Stimulated activated CD4-positive, alpha-beta T cell treated with anti-CD3 and anti-CD28 coated beads, Interleukin-2, amount 100 ng/mL, for 24 hours (primary cell): ENCODE measurements at places on chromosomes 7 and 10.

DNA sequence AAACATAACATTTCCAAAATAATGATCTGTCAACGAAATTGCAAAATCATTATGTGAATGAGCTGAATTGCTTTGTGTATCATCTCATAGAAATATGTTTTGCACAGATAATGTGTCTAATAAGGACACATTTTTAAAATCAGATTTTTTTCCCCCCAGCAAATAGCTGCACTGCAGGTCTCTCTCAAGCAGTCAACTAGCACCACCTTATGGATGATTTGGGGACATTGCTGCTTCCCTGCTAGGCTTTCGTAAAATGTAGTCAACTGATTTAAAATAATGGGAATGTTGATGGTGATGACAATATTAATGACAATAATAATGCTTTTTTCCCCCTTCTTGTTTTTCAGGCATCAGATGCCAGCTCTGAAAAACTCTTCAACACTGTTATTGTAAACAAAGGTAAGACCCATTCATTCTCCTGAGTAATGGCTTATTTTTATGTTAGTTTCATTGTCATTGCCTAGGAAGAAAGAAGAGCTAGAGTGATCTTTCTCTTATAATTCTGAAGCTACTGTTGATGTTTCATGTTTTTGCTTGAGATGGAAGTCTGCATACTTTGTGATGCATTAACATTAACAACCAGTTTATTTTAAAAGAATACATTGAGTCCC is 433.6 kb upstream of the GALNT17 start:
- DNase-seq, result no peak

DNA sequence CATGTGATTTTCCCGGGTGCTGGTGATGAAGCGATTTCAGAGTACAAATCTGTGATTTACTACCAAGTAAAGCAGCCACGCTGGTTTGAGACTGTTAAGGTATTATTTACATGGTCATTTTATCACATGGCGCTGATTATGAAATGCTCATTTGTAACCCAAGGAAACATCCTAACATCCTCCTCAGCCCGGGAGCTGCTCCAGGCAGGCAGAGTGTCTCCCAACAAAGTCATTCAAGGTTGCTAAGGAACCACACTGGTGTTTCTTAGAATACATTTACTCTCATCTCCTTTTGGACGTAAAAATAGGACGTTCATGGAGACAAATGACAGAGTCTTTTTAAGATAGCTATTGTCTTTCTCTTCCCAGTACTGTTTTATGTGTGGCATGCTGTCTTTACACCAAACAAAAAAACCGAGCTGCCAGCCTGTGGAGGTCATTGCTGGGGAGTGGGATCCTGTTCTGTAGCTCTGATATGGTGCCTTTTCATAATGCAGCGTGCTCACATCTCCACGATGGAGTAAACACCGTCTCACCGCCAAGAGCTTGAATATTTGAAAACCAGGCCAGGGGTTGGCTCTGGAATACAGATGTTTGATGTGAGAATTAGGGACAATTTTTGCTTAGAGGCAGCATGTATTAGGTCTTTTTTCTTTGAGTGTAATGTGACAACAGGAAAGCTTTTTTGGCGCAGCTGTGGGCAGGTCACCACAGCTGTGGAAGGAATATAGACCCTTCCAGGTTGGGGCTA is 119.6 kb downstream of the DOCK1 start:
- no peak for DNase-seq

DNA sequence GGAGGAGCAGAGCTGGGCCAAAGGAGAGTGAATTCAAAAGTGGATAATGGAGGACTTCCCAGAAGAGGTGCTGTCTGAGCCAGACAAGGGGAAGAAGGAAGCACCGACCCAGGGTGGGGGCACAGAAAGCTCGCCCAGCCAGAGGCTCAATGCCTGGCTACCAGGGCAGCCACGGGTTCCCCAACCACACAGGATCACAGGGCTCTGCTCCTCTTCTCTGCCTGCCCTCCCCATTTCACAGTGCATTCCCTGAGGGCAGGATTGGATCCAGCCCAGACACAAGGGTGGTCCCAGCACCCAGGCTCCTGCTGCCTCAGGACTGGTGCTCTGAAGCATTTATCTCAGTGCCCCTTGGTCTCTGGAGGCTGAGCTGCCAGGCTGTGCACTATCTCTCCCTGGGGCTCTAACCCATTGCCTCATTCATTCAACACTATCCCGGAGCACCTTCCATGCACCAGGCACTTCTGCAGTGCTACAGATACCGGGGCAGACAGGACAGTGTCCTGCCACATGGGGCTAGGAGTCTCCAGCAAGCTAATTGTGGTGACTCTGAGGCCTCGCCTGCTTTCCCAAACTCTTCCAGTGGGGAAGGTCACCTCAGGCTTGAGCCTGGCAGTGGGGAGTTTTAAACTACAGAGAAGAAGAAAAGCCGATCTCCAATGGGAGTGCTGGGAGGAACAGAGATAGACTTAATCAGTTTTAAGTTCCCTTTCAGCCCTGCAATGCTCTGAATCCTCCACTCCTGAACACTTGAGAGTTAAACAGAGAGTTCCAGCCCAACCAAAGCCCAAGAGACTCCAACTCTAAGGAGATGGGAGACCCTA is 201.8 kb upstream of the ZMIZ1 start:
- DNase-seq, result no peak

GRCh38 chr7:30996883-30997282 is 33.1 kb downstream of the GHRHR start:
- no peak for DNase-seq

DNA sequence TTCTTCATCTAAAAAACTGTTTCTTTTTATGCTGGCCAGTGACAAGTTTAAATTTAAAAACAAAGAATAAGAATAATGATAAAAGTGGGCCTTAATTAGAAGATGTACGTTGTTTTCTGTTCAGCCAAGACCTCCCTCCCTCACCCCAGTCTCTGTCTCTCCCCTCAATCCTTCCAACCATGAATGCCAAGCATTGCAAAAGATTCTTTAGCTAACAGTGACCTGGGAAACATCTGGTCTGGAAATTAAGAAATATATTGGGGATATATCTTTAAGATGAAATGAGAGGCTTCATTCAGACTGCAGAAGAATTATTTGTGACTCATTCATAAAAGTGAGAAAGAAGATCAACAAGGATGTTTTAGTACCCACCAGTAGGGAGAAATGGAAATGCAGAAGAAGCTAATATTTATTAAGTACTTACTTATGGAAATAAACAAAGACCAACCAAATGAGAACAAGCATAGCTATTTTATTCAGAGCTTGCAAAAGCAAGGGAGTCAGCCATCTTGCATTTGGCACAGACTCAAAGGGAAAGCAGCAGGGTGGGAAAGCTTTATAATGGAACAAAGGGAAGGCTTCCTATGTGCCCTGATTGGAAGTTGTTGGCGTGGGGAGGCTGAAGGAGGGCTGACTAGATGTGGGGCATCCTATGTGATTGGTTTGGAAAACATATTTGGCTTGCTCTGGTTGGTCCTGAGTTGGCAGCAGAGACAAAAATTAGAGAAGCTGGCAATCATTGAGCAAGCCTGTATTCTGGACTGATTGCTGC is 595.4 kb upstream of the GHITM start:
- no peak for DNase-seq

DNA sequence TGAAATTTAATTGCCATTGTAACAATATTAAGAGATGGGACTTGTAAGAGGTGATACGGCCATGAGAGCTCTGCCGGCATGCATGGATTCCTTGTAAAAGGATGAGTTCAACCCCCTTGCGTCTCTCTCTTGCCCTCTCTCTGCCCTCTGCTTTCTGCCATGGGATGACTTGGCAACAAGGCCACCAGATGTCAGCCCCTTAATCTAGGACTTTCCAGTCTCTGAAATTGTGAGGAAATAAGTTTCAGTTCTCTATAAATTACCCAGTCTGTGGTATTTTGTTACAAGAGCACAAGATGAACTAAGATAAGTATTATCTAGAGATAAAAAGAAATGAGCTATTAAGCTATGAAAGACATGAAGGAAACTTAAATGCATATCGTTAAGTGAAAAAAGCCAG is 145.7 kb upstream of the AHR start:
- DNase-seq, result no peak

DNA sequence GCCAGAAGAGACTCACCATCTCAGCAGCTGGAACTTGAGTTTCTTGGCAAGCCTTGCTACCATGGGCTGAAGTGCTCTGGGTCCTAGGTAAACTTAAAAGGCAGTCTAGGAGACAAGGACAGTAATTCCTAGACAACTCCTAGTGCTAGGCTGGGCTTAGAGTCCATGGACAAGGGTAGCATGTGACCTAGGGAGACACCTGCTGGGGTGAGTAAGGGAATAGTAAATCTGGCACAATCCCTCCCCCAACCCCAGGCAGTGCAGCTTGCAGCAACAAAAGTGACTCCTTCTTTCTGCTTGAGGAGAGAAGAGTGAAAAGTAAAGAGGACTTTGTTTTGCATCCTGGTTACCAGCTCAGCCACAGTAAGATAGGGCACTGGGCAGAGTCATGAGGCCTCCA is 316.5 kb upstream of the IMMP2L start:
- no peak for DNase-seq

DNA sequence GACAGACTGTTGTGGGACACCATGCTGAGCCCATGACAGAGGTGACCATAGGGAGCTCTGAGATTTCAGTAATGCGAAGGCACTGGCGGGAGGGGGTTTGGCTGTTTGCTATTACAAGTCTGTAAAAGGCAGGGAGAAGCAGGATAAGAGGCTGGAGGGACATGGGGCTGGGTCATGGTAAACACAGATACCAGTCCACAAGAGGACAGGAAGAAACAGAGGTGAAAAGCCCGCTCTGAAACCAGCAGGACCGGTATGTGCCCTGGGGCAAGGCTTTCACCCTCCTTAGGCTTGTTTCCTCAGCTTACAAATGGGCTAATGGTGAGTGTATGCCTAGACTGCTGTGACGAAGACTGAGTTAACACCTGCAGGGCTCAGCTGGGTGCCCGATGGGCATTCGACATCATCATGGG is 34.1 kb downstream of the ANXA11 start:
- no peak for DNase-seq

GRCh38 chr7:73628504-73628903 is 4.2 kb upstream of the MLXIPL start:
- DNase-seq, result no peak

GRCh38 chr10:59397961-59398360 is 35.6 kb upstream of the FAM13C start:
- no peak for DNase-seq

DNA sequence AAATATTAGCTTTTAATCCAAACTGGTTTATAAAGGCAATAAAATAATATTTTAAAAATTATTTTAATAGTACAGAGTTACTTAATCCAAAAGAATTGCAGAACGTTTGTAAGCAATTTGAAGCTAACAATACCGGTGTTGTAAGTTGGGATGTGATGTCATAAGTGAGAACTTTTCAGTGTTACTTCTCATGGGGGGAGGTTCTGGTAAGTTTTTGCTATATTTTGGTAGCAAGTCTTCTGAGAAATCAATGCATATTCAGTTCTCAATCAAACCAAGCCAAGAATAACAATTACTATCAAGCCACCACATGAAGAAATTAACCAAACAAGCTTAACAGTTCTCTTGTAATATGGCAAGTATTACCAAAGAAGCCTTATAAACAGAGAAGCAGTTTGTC is 147.1 kb upstream of the ASAH2 start:
- no peak for DNase-seq

DNA sequence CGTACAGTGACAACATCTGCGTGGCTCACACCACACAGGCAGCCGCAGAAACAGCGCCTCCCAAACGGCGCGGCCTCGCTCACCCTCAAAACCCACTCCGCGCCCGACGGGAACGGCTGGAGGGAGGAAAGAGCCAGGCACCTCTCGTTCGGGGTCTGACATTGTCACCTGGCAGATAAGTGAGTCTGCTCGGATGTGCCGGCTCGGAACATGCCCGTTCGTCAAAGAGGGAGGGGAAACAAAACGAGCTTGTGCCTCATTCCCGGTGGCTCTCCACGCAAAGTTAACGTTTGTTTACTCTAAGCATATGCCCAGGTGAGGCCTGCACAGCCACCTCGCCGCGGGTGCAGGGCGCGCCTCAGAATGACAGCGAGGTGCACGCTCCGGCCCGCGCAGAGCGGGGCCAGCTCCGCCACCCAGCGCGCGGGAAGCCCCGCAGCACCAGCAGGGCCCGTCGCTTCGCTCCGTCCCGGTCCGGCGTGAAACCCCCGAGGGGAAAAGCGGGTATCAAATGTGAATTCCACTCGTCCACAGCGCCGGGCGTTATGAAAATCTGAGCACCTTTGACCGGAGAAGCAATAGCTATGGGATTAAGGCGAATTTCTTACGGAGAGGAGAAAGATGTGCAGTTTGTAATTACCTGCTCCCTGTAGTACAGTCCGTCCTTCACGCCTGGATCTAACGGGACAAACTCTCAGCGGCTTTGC is 13.1 kb downstream of the CNPY1 start:
- peak; percentile 18 for DNase-seq

- DNase-seq, result no peak
Measured at GRCh38 chr10:96092999-96093767, 36.9 kb upstream of the ZNF518A start.
